ENCODE measurements at places on chromosomes 16 and 17. TPM values are rescaled to one million over a fixed set of nuclear protein-coding genes. Genes with fewer than 3 reads are reported as not detected.

Gene MILR1
- 104 TPM for total RNA-seq

Gene P2RX5
- total RNA-seq = 60.4 TPM

Gene DRC7
- not detected for total RNA-seq

Gene ALOX12B
- total RNA-seq = 0.22 TPM
